Neural progenitor cell (in vitro differentiated cells): ENCODE measurements at places on chromosomes 1 and 21.

GRCh38 chr1:184218458-184219075 is 167.0 kb downstream of the TSEN15 start:
- DNase-seq = no peak

DNA sequence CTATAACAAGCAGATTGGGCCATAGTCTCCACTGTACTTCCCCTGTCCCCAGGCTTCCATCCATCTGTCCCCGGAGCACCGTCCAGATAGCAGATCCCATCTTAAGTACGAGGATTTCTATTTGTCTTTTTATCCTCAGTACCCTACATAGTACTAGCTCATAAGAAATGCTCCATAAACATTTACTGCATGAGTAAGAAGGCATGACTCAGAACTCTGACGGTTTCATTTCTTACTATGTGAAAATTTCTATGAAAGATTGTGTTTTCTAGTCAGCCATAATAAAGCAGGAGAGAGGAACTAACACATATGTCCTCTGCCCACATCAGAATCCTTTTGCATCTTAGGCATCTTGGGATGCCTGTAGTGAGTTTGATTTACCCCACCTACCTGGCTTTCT is 49.5 kb downstream of the CHD1L start:
- DNase-seq = no peak

- DNase-seq = no peak
Observed at GRCh38 chr1:47210666-47211065, 20.8 kb upstream of the PDZK1IP1 start.

- no peak for DNase-seq
Observed at GRCh38 chr1:203666609-203667008, 40.0 kb downstream of the ATP2B4 start.

GRCh38 chr1:153962088-153963029 is 978 bp downstream of the SLC39A1 start:
- DNase-seq = no peak

GRCh38 chr1:185162491-185162890 is 5.5 kb downstream of the SWT1 start:
- no peak for DNase-seq

DNA sequence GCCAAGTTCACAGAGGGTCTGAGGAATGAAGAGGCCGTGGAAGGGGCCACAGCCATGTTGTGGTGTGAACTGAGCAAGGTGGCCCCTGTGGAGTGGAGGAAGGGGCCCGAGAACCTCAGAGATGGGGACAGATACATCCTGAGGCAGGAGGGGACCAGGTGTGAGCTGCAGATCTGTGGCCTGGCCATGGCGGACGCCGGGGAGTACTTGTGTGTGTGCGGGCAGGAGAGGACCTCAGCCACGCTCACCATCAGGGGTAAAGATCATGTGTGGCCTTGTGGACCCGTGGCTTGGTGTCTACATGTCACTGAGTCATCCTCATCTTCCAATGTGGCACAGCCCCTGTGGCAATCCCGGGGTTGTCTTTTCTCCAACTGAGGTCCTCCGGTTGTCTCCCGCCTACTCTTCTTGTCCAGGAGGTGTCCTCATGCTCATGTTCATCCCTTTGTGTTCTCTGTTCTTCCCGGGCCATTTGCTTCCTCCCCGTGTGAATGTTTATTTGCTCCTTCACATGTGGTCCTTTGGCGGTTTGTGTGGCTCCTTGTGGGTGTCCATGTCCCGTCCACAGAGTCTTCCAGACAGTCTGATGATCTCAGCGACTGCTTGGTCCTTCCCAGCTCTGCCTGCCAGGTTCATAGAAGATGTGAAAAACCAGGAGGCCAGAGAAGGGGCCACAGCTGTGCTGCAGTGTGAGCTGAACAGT is 84.2 kb downstream of the OBSCN start:
- DNase-seq = no peak

- DNase-seq = no peak
Observed at GRCh38 chr21:38346286-38346685, 89.5 kb downstream of the KCNJ15 start.

- DNase-seq = no peak
Observed at GRCh38 chr1:157198619-157199420, 60.6 kb upstream of the ETV3 start.
